ENCODE measurements at places on chromosomes 7 and 10.
A peak's percentile ranks its signal among the peaks of the same experiment; 100 is the strongest.

- DNase-seq = no peak
Measured at GRCh38 chr7:47782022-47782421, 166.2 kb downstream of the PKD1L1 start.

GRCh38 chr7:142571581-142571980 lies 177.7 kb upstream of the PRSS1 start:
- no peak for DNase-seq

GRCh38 chr7:125061-125475 lies 67.3 kb upstream of the FAM20C start:
- no peak for DNase-seq

- DNase-seq = peak; percentile 13
Measured at GRCh38 chr10:114548662-114549061, 109.4 kb downstream of the ABLIM1 start.

- DNase-seq = peak; percentile 85
Measured at GRCh38 chr7:12731214-12731656, 43.8 kb downstream of the ARL4A start.

DNA sequence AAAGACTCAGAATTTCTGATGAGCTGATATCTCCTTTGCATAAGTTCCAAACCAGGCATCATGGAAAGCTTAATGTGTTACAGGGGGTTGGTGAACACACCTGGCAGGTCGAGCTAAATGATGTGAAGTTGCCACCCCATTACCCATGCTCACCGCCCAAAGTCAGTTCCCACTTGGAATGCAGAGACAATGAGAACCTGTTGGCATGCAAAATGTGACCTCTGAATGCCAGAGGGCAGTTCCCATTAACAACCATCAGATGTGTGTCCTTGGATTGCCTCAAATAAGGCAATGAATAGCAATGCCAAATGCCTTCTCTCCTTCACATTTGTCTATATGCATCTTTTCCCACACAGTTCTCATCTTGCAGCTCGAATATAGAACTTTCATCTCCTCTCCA lies 190.7 kb downstream of the CDCA7L start:
- DNase-seq = no peak

DNA sequence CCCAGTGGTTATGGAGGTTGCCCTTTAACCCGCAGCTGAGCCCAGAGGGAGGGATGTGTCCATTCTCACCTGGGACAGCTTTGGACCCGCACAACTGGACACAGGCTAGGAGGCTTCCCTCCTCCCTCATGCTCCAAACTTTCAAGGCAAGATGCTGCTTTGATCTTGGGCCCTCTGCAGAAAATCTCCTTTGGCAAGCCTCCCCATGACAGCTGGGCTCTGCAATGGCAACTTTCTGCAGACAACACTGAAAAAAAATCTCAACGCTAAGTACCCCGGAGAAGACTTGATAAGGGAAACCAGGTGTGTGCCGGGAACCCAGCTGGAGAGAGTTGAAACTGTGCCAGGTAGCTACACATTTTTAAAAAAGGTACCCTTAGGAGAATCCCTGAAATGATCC lies 610.1 kb downstream of the LRMDA start:
- DNase-seq = no peak

GRCh38 chr10:17348501-17349349 lies 105.7 kb downstream of the ST8SIA6 start:
- DNase-seq = no peak

- DNase-seq = no peak
Measured at GRCh38 chr10:49740346-49741107, 21.6 kb downstream of the OGDHL start.

GRCh38 chr10:112517451-112517862 lies 70.4 kb downstream of the VTI1A start:
- no peak for DNase-seq

DNA sequence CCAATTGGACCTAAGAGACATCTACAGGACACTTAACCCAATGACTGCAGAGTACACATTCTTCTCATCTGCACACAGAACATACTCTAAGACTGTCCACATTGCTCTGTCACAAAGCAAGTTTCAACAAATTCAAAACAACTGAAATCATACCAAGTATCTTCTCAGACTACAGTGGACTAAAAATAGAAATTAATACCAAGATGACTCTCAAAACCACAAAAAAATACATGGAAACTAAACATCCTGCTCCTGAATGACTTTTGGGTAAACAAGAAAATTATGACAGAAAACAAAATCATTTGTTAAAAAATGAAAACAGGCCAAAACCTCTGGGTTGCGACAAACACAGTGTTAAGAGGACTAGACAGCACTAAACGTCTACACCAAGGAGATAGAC lies 24.5 kb downstream of the SNX13 start:
- no peak for DNase-seq

GRCh38 chr10:42548254-42548653 lies 90.1 kb downstream of the ZNF33B start:
- no peak for DNase-seq

GRCh38 chr7:69791739-69792138 lies 193.5 kb downstream of the AUTS2 start:
- no peak for DNase-seq

DNA sequence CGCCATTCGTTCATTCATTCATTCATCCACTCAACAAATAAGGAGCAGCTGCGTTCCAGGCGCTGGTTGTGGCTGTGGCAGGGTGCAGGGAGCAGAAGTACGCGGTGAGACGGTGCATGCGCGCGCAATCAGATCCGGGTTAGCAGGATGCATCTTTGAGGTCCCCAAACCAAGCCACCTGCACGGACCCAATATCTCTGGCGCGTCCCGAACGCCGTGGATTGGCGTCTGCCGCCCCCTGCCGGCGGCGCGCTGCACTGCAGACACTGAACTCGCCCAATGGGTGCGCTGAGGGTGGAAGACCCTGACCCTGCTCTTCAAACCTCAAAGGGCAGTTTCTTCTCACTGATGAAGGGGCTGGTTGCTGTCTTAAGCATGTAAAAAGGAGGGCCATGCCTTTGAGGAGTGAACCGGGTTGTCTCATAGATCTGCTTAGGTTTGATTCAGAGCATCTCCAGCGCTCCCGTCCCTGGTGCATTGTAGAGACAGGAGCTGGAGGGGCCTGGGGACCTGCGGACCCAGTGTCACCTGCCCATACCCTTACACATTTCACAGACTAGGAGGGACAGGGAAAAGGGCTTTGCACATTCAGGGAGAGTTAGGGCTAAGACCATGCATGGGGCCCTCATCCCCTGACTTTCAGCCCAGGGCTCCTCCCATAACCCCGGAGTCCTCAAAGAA lies 102.5 kb downstream of the RAMP3 start:
- peak; percentile 76 for DNase-seq

DNA sequence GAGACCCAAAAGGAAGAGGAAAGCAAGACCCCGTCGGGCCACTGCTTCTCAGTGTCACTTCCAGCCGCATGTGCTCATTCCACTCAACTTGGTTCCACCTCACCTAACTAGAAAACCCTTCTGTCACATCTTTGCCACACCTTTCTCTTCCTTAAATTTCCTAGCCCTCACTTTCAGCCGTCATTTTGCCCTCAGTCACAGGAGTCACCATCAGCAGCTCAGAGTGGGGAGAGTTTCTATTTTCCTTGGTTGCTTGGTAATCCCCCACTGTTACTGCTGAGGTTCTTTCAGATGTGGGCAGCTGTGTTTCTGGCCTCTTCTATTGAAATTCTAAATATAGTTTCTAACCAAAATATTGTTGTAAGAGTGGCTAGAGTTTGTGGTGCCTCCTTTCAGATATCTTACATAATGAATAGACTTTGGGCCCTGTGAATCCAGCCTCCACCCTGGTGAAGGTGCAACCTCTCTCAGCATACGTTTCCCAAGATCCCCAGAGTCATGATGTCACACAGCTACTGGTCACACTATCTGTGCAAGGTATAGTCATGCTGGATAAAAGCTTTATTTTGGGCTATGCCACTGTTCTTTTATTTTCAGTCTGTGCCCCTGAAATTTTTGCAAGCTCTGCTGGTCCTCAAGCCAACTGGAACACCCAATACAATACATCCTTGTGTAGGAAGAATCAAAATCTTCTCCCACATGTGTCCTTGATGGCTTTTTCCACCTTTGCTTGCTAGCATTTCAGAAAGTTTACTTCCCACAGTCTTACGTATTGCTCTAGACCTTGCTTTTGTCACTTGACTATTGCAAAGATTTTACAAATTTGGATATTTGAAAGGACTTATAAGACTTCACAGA lies 9.2 kb downstream of the AGBL3 start:
- no peak for DNase-seq

DNA sequence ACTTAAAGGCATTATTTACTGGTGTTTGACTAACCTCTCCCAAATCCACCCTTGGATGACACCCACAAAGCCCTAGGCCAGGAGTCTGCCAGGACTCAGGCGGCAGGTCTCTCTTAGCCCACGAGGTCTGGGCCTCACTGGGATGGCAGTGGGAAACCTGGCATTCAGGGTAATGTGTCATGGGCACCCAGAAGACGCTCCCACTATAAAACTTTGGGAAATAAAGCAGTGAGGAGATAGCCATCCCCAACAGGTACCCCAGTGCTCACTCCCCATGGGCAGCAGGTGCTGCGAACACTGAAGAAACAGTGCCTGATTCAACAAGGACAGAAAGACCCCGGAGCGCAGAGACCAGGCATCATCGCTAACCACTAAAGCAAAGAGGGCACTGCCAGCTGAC lies 14.4 kb upstream of the PTPRN2 start:
- no peak for DNase-seq

DNA sequence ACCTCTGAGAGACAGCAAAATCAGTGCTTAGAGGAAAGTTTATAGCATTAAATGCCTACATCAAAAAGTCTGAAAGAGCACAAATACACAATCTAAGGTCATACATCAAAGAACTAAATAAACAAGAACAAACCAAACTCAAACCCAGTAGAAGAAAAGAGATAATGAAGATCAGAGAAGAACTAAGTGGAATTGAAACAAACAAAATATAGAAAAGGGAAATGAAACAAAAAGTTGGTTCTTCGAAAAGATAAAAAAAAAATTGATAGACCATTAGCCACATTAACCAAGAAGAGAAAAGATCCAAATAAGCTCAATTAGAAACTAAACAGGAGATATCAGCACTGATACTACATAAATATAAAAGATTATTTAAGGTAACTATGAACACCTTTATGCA lies 280.0 kb upstream of the NRG3 start:
- no peak for DNase-seq

- DNase-seq = no peak
Measured at GRCh38 chr7:74617180-74617744, 40.3 kb upstream of the GTF2I start.

DNA sequence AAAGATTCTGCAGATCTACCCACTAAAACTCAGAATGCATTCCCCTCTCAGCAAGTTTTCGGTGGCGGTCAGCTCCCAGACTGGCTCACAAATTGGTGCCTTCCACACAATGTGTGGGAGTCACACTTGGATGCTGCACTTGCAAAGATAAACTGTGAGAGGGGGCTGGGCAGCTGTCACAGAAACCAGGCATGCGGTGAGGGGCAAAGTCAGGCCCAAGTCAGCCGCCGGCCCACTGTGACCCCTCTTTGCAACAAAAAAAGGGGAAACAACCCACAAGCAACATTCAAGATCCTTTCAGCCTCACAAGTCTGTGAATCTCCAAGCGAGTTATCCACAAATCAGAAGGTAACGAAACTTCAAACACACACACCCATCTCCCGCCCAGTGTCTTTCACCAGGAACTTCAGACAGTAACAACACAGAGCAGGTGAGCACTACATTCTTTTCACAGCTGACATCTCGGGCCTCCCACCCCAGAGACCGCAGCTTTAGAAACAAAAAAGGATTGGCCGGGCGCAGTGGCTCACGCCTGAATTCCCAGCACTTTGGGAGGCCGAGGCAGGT lies 32.0 kb downstream of the SNX8 start:
- no peak for DNase-seq

All from hematopoietic multipotent progenitor cell treated with erythropoietin and hydrocortisone succinate and interleukin-3 and kit ligand, for 8 days (in vitro differentiated cells).